ENCODE measurements at places on chromosomes 11 and 22.

DNA sequence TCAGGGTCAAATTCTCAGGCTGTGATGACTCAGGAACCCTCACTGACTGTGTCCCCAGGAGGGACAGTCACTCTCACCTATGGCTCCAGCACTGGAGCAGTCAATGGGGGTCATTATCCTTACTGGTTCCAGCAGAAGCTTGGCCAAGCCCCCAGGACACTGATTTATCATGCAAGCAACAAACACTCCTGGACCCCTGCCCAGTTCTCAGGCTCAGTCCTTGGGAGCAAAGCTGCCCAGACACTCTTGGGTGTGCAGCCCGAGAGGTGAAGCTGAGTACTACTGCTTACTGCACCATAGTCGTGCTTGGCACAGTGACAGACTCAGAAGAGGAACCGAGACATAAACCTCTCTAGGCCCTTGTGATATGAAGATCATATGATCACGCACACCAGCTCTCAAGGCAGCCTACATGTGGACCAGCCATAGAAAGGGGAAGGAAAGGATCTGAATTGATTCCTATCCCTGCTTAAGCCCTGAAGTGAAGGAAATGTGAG is 58.2 kb downstream of the ZNF280B start:
- DNase-seq: no peak

- DNase-seq: no peak
Observed at GRCh38 chr22:23079240-23079768, 9.0 kb downstream of the GNAZ start.

DNA sequence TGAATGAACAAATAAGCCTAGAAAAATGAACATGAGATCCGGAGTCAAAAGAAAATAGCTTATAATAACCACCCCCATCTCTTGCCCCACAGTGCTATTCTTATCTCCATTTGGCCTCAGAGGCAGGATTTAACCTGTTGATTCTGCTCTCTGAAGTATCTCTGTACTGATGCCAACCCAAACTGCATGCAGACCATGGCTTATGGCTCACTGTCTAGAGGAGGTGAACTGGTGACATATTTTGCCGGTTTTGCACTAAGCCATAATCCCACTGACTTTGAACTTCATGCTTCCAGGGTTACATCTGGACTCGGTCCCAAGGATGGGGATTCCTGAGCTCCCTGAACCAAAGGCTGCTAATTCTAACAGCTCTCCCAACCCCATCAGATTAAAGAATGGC is 397.1 kb downstream of the TENM4 start:
- no peak for DNase-seq

GRCh38 chr22:38413085-38414008 is 41.7 kb downstream of the KCNJ4 start:
- no peak for DNase-seq

DNA sequence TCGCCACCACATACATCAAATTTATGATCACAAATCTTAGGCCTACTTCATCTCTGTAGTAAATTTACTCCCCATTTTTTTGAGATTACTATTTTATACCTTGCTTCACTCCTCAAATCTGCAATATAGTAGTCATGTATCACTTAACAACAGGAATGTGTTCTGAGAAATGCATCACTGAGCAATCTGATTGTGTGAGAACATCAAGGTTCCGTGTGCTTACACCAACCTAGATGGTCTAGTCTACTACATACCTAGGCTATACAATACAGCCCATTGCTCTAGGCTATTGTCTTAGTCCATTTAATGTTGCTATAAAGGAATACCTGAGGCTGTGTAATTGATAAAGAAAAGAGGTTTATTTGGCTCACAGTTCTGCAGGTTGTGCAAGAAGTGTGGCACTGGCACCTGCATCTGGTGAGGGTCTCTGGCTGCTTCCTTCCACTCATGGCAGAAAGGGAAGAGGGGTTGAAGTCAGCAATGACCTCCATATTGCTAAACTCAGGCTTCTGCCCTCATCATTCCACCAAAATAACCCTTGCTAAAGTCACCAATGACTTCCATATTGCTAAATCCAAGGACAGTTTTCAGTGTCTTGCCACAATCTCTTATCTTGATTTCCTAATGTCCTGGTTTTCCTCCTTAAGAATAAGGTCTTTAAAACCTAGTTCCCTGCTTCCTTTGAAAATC is 140.3 kb downstream of the RBFOX2 start:
- no peak for DNase-seq
